ENCODE measurements at places on chromosomes 4 and X. TPM values are rescaled to one million over a fixed set of nuclear protein-coding genes. Genes with fewer than 3 reads are reported as not detected.

- no peak for DNase-seq
These were observed 12.0 kb upstream of the LRAT start for GRCh38 chr4:154731756-154732155.

- no peak for DNase-seq
These were observed 508.1 kb upstream of the ARX start for GRCh38 chrX:25523574-25524540.

DNA sequence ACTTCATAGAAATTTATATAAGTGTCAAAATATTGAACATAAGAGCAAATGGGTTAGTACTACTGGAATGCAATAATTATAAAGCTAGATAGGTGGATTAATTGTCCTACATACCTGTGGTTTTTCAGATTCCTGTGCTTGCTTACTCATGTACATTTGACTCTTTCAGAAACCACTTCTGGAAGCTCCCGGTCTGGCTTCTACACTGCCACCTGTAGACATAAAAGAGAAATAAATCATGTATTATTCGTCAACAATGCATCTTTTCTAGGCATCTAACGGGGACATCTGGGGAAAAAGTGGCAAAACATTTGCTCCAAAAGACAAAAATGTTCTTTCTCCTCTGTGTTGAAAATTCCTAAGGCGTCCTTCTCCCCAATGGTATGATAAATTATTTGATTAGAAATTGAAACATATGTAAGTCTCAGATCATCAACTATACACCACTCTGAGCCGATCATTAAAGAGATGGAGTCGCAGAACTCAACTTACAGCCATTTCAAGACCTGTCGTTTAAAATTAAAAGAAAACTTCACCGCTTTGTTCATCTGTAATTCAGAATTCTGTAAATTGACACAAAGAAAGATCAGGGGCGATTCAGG lies 648.7 kb upstream of the DIPK2B start:
- no peak for DNase-seq

- no peak for DNase-seq
These were observed 13.9 kb downstream of the RHOH start for GRCh38 chr4:40210776-40211175.

GRCh38 chrX:154140742-154141141 lies 3.3 kb upstream of the OPN1LW start:
- no peak for DNase-seq

GRCh38 chr4:15784959-15785634 lies 7.0 kb downstream of the CD38 start:
- no peak for DNase-seq

DNA sequence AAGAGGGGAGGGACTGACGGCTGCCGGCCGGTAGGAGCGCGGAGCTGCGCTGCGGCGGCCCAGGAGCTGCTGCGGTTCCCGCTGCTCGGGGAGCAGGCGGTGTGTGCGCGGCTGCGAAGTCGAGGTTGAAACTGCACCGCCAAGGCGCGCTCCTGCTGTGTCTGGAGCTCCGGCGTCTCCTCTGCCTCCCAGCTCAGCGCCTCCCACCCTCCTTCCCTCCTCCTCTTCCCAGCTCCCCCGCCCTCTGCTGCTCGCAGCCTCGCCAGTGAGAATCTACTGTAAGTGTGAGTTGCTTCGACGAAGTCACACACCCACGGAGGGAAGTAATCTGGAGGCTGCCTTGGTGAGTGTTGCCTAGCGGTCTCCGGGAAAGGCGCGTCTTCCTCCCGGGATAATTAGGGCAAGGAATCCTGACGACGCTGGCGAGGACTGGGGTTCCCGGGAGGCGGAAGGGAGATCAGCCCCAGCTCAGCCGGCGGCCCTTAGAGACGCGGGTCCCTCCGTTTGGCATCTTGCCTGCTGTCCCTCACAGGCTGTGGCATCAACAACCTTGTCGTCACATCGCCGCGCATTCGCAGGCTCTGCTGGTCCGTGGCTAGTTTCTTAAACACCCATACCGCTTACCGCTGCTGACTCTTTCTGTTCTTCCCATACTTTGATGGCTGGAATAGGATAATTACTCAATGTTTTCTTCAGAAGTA lies at the start of gene EPHA5:
Gene EPHA5 (minus strand): TSS at position 159 of the 701 bp plus-strand sequence. CDS start 747 bp downstream, outside the sequence.
- peak; percentile 34 for DNase-seq

DNA sequence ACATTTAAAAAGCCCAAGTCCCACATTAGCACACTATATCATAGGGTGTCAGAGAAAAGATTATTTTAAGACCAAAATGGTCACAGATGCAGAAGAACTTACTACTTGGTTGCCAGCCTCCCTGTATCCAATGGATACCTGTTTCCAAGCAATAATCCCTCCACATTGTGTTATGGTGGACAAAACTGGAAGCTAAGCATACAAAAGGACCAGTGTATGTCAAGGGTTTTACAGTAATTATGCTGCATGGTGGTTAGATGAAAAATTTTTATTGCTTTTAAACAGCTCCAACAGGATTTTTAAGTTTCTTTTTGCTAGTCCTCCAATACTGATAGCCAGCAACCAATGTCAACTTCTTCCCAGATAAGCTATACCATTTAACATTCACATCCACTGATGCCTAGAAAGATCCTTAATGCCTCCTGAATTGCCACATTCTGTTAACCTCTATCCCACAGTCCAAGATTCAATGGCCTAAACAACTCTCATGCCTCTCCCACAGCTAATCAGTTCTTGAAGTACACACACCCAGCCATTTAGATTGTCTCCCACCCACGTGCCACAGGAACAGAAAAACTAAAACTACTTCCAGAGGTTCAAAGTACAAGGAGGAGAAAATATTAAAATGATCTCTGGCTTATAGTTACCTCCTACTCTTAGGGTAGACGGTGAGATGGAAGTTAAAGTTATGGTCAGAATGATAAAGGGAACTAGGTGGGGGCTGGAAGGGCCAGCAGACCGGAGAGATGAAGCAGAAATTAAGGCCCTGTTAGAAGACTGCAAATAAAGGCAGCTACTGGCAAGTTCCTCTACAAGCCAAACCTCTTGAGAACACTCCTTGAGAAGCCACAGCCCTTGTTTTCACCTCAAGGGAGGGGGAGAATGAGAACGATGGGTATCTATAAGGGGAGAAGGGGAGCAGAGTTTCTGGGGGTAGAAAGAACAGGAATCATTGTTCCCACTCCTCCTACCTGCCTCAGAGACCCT lies 5.5 kb downstream of the MED14 start:
- DNase-seq, result no peak

- DNase-seq, result no peak
These were observed 124.9 kb upstream of the ZCCHC13 start for GRCh38 chrX:74179071-74179470.

DNA sequence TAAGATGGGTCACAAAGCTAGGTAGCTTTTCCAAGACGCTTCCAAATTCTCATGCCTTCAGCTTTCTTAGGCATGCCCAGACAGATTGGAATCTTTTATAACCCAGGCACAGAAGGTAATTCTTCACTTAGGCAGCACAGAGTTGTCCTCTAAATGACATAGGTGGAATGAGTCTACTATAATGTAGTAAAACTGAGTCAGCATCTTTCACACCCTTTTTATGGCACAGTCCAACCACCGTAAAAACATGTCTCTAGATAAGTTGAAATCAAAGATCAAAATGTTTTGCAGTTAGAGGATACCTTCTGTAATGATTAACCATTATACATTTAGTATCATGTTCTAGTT lies 128.4 kb upstream of the FAT1 start:
- no peak for DNase-seq

GRCh38 chr4:102216666-102217065 lies 128.6 kb downstream of the SLC39A8 start:
- DNase-seq, result no peak

GRCh38 chr4:36285784-36286480 lies 4.5 kb downstream of the DTHD1 start:
- no peak for DNase-seq

DNA sequence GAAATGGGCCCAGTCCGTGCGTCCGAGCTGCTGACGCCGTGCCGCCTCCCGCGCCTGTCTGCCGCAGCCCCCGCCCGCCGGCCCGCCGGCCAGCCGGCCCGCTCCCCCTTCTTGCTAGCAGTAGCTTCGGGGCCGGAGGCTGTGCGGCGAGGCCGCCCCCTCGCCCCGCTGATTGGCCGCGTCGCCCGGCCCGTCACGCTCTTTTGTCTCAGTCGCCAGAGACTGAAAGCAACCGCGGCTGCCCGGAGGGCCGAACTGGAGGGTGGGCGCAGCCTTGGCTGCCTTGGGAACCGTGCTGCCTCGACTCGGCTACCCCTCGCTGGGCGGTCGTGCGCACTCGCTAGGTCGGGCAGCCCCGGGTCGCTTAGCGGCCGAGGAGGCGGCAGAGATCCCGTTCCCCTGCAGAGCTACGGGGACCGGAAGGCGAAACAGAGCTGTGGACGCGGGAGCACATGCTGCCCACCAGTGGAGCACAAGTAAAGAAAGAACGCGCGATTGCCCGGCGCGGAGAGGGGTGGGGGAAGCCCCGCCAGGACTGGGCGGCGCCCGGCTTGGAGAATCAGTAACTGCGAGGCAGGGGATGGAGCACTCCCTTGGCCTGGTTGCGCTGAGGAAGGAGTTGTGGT lies at the start of gene ZCCHC18:
Gene ZCCHC18 (plus strand): TSS at position 198 of the 626 bp plus-strand sequence. CDS start 1,589 bp downstream, outside the sequence.
- DNase-seq, result peak; percentile 61

DNA sequence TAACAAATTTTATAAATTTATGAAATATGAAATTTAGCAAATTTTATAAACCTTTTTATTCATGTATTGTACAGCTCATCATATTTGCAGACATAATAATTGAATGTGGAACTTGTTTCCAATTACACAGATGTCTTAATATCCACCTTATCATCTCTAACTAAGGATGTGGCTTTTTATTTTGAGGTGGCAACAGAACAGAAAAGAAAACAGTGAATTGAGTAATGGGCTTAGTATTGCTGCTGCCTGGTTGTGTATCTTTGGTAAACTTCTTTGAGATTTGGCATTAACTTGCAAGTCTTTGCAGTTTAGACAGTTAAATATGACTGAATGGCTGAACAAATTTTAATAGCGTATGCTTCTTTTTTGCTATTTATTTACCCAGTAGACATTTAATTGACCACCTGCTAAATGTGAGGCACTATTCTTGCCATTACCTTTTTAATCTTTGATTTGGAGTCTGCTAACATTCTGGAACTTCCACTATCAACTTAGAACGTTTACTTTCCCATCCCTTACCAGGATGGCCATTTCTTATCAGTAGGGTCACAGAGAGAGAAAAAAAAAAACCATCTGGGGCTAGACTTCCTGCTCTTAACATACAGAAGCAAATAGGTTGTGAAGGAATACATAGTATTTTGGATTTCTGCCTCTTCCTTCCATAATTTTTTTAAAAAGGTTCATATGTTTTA lies 44.8 kb downstream of the CLCN3 start:
- no peak for DNase-seq

DNA sequence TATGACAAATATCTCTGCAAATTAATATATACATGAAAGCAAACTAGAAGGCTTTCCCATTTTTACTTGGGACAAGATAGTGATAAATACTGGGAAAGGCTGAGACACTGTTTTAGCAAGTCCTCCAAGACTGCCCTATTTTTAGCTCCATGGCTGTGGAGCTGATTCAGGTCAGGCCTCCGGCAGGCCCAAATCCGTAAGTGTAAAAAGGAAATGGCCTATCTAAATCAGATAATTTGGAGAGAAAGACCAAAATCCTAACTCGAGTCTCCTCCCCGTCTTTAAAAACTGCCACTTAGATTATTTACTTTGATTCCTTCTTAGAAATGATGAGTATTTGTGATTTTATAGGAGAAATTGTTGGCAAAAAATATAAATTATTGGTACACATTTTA lies 2.9 kb downstream of the OTUD4 start:
- no peak for DNase-seq

- no peak for DNase-seq
These were observed 254.9 kb downstream of the RCHY1 start for GRCh38 chr4:75259306-75259705.

Gene MRPL1
- 29.6 TPM for total RNA-seq

Gene BTK
- 0.48 TPM for total RNA-seq

Gene STARD8
- total RNA-seq, result 0.85 TPM

Gene PITX2
- not detected for total RNA-seq

All from activated naive CD8-positive, alpha-beta T cell treated with anti-CD3 and anti-CD28 coated beads, Interleukin-2, amount 10 ng/mL, durations not matched to agents 7 days and 5 days (primary cell).